A172 (cell line): ENCODE measurements at places on chromosomes 3 and 15. TPM values are rescaled to one million over a fixed set of nuclear protein-coding genes. Genes with fewer than 3 reads are reported as not detected.

CTXN2 gene
- 0.05 TPM in 1 of 2 replicates, not detected in the other for total RNA-seq

RTP4 gene
- 0.19 and 0.78 TPM in 2 replicates for total RNA-seq

SLC28A1 gene
- total RNA-seq, result not detected in 2 replicates

NR2E3 gene
- total RNA-seq, result not detected in 2 replicates

DNA sequence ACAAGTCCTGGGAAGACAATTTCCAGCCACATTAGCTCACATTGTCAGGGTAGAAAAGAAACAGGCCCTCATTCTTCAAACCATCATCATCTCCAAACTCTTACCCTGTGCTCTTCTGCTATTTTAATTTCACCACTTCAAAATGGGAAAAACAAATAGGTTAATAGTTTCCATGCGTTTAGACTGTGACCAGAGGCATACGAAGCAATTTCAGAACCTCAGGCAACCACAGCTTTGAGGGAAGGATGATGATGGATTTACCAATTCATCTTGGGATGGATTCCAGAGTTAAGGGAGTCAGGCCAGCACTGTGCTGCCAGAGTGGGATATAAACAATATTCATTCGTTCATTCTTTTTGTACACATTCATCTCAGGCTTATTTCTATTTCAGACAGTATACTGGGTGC, 307.8 kb upstream of the TPRG1 start:
- DNase-seq, result no peak

- no peak for DNase-seq
Measured at GRCh38 chr3:62093025-62093424, 280.3 kb downstream of the FEZF2 start.
